HepG2 (cell line): ENCODE measurements at places on chromosomes 16 and 17. TPM values are rescaled to one million over a fixed set of nuclear protein-coding genes. Genes with fewer than 3 reads are reported as not detected.

DNA sequence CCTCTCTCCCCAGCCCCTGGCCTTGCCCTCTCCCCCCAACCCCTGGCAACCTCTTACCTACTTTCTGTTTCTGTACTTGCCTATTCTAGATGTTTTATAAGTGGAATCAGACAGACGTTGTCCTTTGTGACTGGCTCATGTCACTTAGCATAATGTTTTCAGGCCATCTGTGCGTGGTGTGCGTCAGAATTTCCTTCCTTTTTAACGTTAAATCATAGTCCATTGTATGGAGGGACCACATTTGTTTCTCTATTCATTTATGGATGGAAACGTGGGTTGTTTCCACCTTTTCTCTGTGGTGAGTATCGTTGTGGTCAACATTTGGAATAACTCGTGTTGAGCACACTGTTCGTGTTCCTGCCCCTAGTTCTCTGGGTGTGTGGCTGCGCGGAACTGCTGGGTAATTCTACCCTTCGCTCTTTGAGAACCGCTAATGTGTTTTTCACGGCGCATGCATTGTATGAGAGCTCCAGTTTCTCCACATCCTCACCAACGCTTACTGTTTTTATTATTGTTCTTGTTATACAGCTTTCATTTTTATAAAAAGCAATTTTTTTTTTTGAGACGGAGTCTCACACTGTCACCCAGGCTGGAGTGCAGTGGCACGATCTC is 26.3 kb downstream of the ACTG1 start:
- DNase-seq, result no peak

Gene MYH10
- polyA plus RNA-seq, result 43.4 and 44.1 TPM in 2 replicates

DNA sequence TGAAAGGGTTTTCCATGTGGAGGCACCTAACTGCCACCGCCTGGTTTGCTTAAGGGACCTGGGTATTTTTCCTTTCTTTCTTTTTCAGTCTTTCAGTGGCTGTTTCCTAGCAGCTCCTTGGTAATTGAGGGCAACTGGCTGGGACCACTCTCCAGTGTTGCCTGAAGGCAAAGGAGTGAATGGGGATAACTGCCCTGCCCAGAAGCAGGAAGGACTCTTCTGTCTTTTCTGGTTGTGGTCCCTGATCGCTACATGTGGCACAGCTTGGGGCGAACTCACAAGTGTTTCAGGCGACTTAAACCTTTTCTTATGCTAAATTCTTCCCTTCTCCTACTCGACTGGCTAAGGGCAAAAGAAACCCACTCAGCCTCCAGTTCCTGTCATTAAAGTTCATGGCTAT is 10.1 kb upstream of the TMEM98 start:
- no peak for DNase-seq

- DNase-seq, result no peak
These were observed 27.3 kb upstream of the GPRC5B start for GRCh38 chr16:19911747-19912454.

GRCh38 chr17:10435096-10435495 is 13.3 kb upstream of the MYH8 start:
- no peak for DNase-seq

- no peak for DNase-seq
These were observed 114.7 kb downstream of the C16orf78 start for GRCh38 chr16:49488336-49488735.

DNA sequence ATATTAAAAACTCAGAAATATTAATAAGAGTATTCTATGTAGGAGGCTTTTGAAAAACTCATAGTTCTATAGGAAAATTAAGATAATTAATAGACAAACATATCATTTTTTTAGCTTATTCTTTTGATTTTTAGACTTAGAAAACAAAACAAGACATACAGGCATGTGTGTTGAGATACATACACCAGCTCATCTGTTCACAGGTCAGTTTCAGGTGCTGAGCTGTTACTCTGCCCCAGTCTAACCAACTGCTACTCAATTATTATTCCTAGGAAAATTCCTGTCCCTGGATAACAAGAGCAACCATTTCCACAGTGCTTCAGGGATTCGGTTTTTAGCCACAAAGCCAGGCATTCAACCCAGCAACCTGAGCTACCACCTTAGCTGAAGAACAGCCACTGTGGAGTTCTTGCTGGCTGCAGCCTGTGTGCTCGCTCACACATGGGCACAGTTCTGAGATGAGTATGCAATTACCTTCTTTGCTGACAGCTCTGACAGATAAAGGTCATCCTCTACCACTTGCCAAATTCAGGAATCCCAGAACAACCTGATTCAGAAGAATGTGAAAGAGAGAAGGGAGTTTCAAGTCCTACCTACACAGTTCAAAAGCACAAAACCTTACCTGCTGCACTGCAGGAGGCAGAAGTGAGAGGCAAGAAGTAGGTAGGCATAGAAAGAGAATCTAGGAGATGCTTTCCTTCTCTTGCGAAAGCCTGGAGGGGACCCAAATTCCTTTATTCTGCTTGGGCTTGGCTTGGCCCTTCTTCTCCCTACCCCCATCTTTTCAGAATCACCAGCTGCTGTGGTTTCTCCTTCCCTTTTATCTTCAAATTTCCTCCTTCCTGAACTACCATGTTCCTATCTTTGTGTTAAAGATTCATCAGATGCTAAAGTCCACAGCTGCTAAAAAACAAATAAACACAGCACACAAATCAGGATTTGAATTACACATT is 62.7 kb downstream of the TEX2 start:
- no peak for DNase-seq

GRCh38 chr17:78096093-78096492 is 32.5 kb downstream of the TMC6 start:
- DNase-seq, result no peak
